A549 (cell line): ENCODE measurements at places on chromosomes 1 and 21. TPM values are rescaled to one million over a fixed set of nuclear protein-coding genes. Genes with fewer than 3 reads are reported as not detected.

PRELP gene
- polyA plus RNA-seq: not detected in 3 replicates

GNG4 gene
- 8.1 to 10.5 TPM (median 9.9 TPM) in 3 replicates for polyA plus RNA-seq

LCE1C gene
- polyA plus RNA-seq: not detected in 3 replicates

GRCh38 chr1:163797816-163798215, 476.1 kb downstream of the NUF2 start:
- no peak for DNase-seq
